Heart right ventricle (tissue), 16 donors: ENCODE measurements at places on chromosomes 1 and 21. TPM values are rescaled to one million over a fixed set of nuclear protein-coding genes. Genes with fewer than 3 reads are reported as not detected.

DNA sequence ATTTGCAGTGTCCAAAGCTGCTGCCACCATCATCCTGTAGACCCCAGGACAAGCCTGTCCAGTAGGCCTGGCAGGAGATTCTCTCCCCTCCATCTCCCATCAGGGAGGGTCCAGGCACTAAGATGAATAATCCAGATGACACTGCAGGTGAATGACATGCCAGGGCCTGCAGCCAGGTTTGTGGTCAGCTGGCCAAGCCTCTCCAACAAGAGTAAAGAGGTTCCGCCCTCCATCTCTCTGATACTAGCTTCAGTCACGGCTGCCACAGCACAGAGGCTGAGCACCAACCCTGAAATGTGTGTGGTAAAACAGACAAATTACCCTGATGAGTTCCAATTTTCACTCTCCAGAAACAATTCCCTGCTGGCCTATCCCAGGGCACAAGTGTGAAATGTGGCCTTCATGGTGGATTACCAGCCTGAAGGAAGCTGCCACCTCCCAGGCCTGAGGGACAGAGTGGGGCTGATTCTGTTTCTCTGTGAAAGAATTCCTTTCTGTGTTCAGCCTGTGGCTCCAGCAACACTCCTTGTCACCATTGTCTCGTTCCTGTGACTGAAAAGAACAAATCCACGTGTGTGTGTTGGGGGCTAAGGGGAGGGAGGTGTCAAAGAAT, 19.9 kb upstream of the LHX4 start:
- DNase-seq: no peak

DNA sequence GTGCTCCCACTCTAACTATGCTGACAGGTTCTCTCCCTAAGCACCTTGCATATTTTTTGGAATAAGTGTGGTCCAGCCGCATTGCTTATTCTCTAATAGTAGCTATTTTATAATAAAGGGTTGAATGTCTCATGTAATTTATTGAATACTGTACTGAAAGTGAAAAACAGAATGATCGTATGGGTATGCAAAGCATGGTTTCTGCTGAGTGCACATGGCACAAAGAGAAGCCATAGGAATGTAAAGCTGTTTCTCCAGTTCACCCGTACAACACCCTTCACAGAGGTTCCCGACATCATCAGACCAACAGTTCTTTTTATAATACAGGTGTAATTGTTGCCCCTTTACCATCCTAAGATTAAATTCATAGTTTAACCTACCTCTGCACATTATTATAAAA, 8.9 kb upstream of the HAO2 start:
- DNase-seq: no peak

DNA sequence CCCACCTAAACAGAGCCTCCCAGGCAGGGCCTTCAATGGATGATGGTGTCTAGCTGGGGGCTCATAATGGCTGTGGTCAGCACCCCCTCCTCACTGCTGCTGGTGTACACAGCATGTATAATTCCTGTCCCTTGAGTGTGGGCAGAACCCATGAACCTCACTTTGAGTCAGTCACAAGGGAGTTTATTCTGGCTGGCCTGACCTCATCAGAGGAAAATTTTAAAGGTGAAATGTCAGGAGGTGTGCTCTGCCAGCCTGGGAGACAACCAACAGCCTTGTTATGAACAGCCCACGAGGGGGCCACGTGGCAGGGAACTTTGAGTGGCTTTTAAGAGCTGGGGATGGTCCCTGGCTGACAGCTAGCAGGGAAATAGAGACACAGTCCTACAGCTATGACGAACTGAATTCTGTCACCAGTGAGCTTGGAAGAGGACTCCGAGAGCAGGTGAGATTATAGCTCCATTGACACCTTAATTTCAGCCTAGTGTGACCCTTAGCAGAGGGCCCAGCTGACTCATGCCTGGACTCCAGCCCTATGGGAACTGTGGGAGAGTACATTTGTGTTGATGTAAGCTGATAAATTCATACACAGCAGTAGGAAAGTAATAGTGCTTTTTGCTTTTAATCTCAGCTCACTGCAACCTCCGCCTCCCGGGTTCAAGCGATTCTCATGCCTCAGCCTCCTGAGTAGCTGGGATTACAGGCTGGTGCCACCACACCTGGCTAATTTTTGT, 73.5 kb upstream of the RUNX3 start:
- no peak for DNase-seq

- no peak for DNase-seq
These were observed 931.2 kb upstream of the B3GALT2 start for GRCh38 chr1:194117582-194117981.

GRCh38 chr1:91541918-91542533, 41.4 kb downstream of the CDC7 start:
- DNase-seq: no peak

DNA sequence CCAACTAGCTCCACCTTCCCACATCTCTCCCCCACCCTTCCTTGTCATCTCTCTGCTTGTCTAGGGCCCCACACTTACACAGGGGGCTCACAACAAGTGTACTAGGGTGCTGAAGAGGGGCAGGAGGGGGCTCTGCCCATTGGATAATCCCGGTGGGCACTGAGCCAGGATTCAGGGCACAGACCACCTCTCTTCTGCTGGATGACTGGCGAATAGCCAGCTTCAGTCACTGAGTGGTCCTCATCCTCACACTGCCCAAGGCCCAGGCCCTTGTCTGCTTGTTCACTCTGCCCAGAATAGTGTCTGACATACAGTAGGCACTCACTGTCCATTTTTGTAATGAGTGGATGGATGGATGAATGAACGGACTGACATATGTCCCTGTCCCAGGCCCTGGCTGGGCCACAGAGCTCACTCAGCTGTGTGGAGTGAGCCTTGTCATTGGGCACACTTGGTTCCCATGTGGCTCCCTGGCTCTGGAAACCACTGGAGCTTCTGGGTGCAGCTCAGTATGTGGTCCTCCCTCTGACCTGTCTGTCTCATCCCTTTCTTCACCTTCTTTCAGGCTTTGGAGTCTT, 36.6 kb downstream of the FOXO6 start:
- no peak for DNase-seq

The IRF6 gene
- total RNA-seq: 25.1 TPM

The CFAP74 gene
- not detected for total RNA-seq

The C1orf167 gene
- total RNA-seq: 2.4 TPM

The KLHDC8A gene
- 0.16 TPM for total RNA-seq

The SERTAD4 gene
- 5.2 TPM for total RNA-seq

The MCOLN2 gene
- 0.15 TPM for total RNA-seq

The MROH9 gene
- total RNA-seq: not detected

The ITLN2 gene
- total RNA-seq: not detected
